ENCODE measurements at places on chromosomes 12 and 14.

DNA sequence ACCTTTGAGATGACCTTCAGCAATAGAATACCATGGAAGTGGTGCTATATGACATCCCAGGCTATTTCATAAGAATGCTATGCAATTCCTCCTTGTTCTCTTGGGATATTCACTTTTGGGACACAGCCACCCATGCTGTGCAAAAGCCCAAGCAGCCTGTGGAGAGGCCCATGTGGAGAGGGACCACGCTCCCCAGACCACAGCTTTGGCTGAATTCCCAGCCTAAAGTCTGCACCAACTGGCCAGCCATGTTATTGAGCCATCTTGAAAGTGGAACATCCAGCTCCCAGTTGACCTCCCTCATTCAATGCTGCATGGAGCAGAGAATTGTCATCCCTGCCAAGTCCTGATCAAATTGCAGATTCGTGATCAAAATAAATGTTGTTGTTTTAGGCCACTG is 275.1 kb downstream of the SUDS3 start:
- DNase-seq, result no peak

- DNase-seq, result no peak
These were observed 106.0 kb upstream of the PRICKLE1 start for GRCh38 chr12:42695490-42695995.

DNA sequence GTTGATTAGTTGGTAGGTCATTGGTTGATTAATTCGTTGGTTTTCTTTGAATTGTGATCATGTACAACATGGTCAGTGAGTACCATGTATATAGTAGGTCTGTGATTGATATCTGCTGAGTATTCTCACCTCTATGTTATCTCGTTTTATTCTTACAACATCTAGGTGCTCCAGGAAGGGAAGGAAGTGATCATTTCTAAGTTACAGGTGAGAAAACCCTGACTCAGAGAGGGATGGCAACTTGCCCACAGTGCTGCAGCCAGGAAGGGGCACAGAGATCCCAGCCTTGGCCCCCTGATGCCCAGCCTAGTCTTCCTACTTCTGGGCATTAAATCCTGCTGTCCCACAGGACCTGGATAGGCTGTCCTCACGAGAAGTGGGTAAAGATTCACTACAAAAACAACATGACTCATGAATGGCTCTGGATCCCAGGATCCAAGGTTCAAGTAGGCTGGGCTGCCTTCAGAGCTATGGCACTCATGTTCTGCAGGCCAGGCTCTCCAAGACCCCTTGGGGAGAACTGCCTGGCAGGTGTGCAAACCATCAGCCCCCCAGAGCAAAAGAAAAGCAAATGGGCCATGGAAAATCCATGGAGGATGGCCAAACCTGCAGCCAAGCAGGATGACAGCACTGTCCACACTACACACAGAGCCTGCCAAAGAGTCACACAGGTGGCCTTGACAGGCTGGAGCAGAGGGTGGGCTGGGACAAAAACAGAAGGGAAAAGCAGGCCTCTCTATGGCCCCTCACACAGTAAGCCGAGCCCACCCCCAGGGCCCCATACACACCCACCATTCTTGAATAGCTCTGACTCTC is 146.2 kb downstream of the BCL11B start:
- DNase-seq, result no peak

- no peak for DNase-seq
These were observed 154.1 kb upstream of the FKBP4 start for GRCh38 chr12:2640709-2641108.

DNA sequence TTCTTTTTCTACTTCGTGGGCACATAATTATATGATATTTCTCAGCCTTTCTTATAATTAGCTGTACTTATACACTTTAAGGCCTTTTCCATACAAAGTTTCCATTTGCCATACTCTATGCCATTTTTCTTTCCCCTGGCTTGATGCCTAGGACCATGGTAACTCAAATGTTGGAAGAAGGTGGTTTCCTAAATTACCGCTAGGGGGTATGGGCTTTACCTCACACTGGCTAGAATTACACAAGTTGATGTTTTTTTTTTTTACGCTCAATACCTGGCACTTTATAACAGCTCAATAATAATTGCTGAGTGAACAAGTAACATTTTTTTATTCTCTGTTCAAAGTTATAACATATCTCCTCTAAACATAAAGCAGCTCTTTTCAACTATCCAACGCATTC is 306.8 kb upstream of the LRFN5 start:
- no peak for DNase-seq

GRCh38 chr12:123388951-123389559 is 5.1 kb downstream of the KMT5A start:
- no peak for DNase-seq

GRCh38 chr14:56207626-56208292 is 89.5 kb downstream of the PELI2 start:
- no peak for DNase-seq

DNA sequence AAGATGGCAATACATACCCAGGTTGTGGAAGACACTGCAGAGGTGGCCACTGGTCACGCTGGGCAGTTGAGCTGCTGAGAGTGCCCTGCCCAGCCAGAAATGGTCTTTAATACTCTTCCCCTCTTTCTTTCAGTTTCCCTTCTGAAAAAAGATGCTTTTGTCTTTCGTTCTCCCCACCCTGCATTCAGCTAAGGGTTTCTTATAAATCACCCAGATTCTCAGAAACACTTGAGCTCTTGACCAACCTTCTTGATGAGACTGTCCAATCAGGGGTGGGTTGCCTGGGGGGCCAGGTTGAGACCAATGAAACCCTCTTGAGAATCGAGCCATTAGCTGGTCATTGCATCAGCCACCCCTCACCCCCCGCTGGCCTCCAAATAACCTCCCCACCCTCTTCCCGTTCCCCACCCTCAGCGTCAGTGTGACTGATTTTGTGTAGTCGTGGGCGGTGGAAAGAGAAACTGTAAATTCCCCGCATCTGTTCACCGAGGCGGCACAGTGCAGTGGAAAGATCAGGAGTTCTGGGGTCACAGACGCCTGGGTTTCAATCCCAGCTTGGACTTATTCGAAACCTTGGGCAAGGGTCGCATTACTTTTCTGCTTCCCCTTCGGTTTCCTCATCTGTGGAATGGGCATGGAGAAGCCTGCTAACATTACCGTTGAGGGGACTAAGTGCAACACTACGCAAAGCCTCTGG is 52.3 kb downstream of the SLC25A47 start:
- peak; percentile 76 for DNase-seq

DNA sequence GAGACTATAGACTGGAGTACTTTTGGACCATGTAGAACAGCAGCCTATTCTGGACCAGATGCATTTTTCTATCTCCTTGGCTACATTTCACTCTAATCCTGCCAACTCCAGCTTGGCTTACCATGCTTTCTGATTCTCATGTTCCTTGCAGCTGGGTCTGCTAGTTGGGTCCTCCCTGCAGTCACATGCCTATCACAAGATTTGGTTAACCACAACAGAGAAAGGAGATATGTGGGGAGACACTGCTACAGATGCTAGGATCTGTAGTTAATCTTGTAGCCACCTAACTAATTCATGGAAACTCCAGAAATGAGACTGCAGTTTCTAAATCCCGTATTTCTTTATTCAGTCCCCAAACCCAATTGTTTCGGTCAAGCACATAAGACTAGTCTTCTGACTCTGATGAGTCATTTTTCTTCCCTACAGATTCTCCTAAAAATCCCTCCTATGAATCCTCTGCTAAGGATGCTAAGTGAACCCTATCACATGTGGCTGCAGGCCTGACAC is 410.6 kb downstream of the DAD1 start:
- no peak for DNase-seq

GRCh38 chr12:110269622-110270124 is 11.4 kb upstream of the ATP2A2 start:
- no peak for DNase-seq

- DNase-seq, result no peak
These were observed 99.2 kb downstream of the ADGRD1 start for GRCh38 chr12:131052929-131053328.

DNA sequence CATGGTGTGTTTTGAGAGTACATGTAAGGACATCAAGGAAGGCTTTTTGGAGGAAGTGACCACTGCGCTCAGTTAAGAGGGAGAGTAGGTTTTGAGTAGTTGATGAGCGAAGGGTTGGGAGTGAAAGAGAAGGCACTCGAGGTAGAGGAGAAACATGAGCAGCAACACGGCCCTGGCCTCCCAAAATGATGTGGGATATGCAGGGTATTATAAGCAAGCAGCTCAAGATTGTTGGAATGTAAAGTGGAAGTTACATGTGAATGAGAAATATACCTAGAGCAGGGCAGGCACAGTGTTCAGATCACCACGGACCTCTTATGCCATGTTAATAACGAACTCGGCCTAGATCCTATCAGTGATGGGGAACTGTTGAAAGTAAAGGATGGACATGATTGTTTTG is 2.1 kb upstream of the ARHGDIB start:
- no peak for DNase-seq

- DNase-seq, result no peak
These were observed 172.5 kb downstream of the GXYLT1 start for GRCh38 chr12:41972196-41972595.

- no peak for DNase-seq
These were observed 60.6 kb upstream of the TMCC3 start for GRCh38 chr12:94710933-94711332.

- no peak for DNase-seq
These were observed 41.6 kb downstream of the SCN8A start for GRCh38 chr12:51632623-51633022.

GRCh38 chr12:108773798-108774788 is 42.8 kb upstream of the CORO1C start:
- no peak for DNase-seq

GRCh38 chr12:116881325-116881876 is at the start of gene HRK:
Gene HRK, minus strand, starts transcription at chr12:116881441. Its CDS starts 134 bp downstream, at chr12:116881307.
- no peak for DNase-seq

- no peak for DNase-seq
These were observed 85.3 kb downstream of the SLC25A47 start for GRCh38 chr14:100408350-100409002.

GRCh38 chr12:15146585-15146984 is 74.6 kb downstream of the RERG start:
- DNase-seq, result no peak

- DNase-seq, result no peak
These were observed 36.6 kb downstream of the SLC16A7 start for GRCh38 chr12:59632408-59632807.

GRCh38 chr12:15644700-15645099 is 144.5 kb downstream of the EPS8 start:
- DNase-seq, result no peak

- DNase-seq, result no peak
These were observed 519.1 kb upstream of the FOXG1 start for GRCh38 chr14:28247491-28247890.

- no peak for DNase-seq
These were observed 101.6 kb downstream of the DAD1 start for GRCh38 chr14:22487401-22487800.

DNA sequence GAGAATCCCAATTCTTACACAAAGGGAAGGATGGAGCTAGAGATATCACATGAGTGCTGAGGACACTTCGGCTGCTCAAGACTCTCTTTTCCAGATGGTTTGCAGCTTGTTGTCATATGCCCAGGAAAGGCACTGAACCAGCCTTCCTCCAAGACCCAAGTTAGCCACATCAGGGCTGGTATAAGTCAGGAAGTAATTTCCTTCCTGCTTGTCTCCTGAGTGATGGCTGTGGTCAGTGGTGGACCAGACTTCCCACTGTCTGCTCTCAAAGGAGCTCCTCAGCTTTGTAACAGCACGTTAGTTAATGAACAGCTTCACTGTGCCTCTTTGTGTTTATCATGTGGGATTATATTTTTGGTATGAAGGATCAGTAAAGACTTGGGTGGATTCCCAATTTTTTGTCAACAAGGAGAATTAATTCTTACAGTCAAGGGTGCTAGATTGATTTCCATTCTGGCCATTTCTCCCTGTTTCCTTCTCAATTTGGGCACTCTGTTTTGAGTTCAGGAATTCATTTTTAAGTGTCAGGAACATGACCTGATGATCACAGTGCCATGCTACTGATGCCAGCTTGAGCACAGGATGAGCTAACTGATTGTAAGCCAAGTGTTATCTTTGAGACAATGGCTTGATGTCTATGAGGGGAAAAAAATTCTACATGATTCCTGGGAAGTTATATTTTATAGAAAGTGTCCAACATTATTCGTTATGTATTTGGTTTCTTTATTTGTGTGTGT is 145.8 kb downstream of the GCH1 start:
- no peak for DNase-seq

GRCh38 chr12:30753751-30754382 is 884 bp downstream of the CAPRIN2 start:
- no peak for DNase-seq

DNA sequence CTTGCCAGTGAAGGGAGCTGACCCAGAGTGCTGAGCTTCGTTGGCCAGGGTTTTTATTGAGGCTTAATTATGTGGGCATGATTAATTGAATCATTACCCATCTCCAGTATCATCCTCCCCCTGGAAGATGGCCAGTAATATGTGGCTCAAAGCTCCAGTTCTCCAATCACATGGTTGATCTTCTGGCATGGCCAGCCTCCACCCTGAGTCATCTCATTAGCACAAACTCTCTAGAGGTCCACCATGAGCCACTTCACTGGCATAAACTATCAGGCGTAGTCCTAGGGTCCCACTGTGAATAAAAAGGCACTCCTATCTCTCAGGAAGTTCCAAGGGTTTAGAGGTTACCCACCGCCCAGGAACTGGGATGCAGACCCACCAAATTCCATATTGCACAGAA is 135.0 kb downstream of the ANO6 start:
- no peak for DNase-seq

- DNase-seq, result no peak
These were observed 27.1 kb upstream of the TMTC2 start for GRCh38 chr12:82659343-82660207.

DNA sequence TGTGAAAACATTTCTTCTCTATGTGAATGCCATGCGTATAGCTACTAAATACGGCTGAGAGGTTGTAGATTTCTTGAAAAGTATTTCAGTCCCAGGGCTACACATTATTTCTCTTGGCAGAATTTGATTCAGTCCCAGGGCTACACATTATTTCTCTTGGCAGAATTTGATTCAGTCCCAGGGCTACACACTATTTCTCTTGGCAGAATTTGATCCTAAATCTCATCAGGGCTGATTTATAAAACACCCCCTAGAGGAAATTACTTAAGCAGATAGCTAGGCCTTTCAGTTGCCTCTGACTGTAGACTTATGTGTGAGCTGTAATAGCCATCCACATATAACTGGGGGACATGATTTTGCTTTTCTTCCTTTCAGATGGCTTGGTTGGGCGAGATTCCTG is 50.4 kb downstream of the AK7 start:
- DNase-seq, result no peak

GRCh38 chr12:116159593-116160200 is 117.8 kb downstream of the MED13L start:
- DNase-seq, result no peak

GRCh38 chr12:25816637-25817036 is 141.8 kb upstream of the RASSF8 start:
- no peak for DNase-seq

DNA sequence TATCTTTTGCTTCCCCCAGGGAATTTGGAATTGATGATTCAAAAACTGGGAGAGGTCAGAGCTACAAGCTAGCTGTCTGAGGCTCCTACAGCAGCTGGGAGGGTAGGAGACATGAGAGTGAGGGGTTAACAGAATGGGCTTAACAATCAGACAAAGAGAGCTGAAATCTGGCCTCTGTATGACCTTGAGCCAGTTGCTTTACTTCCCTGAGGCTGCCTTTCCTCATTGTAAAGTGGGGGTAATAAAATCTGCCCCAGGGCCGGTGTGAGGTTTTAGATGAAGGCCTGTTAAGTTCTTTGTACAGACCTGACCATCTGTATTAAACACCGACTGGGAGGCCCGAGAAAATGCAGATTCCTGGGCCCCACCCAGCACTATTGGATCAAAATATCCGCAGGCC is 164.3 kb upstream of the NOS1 start:
- no peak for DNase-seq

Measured in stimulated activated CD8-positive, alpha-beta memory T cell treated with anti-CD3 and anti-CD28 coated beads, Interleukin-15, amount 100 ng/mL, for 4 hours (primary cell).